ENCODE measurements at places on chromosomes 4 and X.

- DNase-seq, result no peak
Observed at GRCh38 chr4:2723751-2724150, 32.4 kb downstream of the TNIP2 start.

- DNase-seq, result peak; percentile 70
Observed at GRCh38 chrX:15686818-15687685, 22.4 kb upstream of the CLTRN start.

DNA sequence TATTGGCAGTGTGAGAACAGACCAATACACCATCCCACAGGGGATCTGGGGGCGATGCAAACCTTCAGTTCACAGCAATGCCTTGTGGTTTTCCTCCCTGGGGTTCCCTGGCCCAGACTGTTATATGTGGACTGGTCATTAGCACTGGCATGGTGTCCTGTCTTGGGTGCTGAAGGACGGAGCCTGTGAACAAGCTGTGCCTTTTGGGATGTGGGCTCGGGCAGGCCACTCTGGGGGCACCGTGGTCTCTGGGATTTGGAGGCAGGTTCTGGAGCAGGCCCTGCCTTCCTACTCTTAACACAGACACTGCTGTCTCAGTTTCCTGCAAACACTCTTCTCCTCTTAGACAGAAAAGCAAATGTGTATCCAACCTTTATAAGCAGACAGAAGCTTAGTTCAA, 93.0 kb upstream of the ADRA2C start:
- DNase-seq, result no peak

DNA sequence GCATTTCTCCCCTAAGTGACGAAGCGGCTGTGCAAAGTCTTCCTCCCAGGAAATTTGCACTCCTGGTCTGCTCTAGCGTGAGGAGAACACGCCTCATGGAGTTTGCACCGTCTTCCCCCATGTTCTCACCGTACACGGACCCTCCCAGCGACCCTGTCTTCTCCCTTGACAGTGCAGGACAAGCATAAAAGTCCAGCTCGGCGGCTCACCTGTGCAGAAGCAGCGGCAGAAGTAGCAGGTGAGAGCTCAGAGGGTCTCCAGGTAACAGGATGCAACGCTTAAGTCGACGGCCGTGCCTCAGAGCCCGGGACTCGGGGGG, 314 bp downstream of the P2RY8 start:
- DNase-seq, result peak; percentile 50

- DNase-seq, result no peak
Observed at GRCh38 chr4:12286351-12286750, 857.7 kb upstream of the HS3ST1 start.

- DNase-seq, result peak; percentile 84
Observed at GRCh38 chr4:158121161-158121579, 51.7 kb downstream of the GASK1B start.

GRCh38 chrX:25383196-25383595, 367.4 kb upstream of the ARX start:
- DNase-seq, result no peak

- peak; percentile 61 for DNase-seq
Observed at GRCh38 chr4:101527188-101527587, 179.9 kb upstream of the PPP3CA start.

DNA sequence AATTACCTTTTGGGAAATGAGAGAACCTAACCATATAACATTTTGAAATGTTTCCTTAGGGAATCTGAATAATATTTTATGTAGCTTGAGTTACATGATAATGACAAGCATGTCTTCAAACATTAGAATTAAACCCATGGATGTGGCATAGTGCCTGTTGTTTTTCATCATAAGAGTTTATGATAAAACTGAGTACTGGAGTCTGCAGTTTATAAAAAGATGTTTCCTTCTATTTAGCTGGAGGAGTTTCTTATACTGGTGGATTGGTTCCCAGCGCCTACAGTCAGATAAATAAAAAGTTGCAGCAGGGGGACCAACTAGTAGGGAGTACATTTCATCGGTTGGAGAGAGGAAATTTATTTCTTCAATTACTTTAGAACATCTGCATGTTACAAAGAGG, 70.1 kb upstream of the PCDH18 start:
- no peak for DNase-seq

DNA sequence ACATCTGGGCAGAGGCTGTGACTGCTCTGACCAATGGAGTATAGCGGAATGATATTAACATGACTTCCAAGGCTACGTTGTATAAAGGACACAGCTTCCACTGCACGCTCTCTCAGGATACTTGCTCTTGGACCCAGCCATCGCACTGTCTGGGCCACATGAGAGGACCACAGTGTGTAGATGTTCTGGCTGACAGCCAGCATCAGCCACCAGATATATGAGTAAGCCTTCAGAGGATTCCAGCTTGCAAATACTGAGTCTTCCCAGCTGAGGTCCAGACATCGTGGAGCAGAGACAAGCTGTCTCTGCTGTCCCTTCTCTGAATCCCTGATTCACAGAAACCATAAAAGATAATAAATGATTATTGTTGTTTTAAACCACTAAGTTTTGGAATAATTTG, 146.8 kb upstream of the USP9X start:
- no peak for DNase-seq

DNA sequence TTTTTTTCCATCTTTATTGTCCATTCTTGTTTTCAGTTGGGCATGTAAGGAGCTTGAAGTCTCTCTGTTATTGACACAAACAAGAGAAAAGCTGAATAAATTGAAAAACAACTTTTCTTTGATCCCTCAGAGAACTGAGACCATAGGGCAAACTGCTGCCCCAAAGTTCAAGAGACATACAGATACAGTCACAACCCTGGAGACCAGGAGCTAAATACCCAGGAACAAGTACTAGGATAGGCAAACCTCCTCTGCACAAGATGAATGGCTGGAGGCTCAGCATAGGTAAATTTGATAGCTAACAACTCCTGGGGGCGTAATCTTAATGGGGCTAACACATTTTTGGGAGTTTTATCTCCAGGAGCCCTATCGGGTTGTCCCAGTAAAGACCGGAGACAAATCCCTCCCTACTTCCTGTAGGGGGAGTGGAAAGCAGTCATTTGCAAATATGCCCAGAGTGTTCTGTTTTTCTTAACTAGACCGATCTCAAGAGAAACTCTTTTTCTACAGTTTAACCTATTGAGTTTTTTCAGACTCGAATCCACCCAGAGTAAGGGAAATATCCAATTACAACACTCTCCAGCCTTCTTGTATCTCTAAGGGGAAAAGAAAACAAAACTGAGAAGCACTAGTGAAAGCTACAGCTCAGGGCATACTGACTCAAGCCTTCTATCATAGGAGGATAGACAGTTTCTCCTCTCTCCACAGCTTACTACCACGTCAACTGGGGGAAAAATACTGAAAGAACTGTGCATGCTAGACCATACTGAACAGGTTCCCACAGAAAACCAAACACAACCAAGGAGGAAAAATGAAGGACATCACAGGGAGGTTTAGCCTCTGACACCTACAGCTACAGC, 23.1 kb downstream of the MAGEA8 start:
- DNase-seq, result peak; percentile 20

DNA sequence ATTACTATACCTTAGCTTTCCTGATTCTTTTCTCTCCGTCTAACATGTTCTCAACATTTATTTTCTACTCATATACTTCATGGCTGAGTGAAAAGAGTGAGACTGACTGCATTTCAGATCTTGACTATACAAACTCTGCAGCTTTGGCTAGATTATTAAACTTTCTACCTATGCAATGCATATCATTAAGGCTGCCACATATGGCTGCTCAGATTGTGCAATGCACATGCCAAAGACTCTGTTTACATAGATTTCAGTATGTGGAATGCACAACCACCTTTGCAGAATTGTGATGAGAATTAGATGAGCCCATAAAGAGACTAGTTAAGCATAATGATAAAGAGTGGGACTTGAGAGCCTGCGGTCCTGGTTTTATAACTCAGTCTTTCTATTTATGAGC, 196.5 kb downstream of the BMPR1B start:
- DNase-seq, result no peak

DNA sequence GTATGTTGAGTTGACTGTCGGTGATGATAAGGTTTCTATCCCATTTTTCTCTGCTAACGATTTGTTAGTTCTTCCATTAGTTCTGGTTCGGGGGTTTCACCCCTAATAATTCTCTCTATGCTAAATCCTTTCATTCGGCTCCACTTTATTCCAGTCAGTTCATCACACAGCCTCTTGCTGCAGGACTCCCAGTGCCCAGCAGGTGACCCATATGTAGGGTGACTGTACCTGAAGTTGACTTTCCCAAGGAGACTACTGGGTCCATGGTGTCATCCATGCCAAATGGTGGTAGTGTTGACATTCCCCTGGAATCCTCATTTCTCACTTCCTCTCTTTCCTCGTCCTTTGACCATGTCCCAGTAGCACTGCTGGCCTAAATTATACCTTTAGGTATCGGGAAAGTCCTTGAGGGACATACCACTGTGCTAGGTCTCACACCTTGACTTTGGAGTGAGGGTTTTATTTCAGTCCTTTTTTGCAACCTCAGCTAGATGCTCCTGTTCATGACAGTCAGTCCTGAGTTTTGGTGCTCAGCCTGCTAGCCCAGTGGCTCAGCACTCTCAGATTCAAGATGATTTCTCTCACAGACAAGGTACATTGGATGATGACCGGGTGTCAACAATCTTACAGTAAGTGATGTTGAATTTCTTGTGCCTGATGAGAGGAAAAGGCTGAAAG, 105.1 kb upstream of the ARHGAP24 start:
- no peak for DNase-seq

GRCh38 chr4:7932287-7932686, 7.4 kb downstream of the AFAP1 start:
- DNase-seq, result no peak

GRCh38 chr4:6028168-6028567, 9.9 kb upstream of the C4orf50 start:
- DNase-seq, result no peak

GRCh38 chr4:159103384-159103990, 608 bp downstream of the RAPGEF2 start:
- DNase-seq, result peak; percentile 74

- peak; percentile 77 for DNase-seq
Observed at GRCh38 chr4:36292556-36293188, 11.3 kb downstream of the DTHD1 start.

DNA sequence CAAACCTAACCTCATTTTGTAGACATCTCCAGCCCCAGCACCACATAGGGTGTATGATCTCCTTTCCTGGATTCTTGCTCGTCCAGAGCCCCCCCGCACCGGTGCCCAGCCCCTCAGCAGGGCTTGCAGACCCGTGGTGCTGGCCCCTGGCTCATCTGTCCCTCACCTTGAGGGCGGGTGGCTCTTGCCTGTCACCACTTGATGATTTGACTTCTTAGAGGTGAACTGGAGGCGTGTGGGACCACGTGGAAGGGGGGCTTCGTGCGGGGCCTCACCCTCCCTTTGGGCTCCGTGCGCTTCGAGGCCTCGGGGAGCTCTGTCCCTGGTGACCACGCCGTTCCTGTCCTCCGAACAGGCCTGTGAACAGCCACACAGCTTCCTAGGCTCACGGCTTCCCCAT, 15.5 kb downstream of the UVSSA start:
- DNase-seq, result no peak

DNA sequence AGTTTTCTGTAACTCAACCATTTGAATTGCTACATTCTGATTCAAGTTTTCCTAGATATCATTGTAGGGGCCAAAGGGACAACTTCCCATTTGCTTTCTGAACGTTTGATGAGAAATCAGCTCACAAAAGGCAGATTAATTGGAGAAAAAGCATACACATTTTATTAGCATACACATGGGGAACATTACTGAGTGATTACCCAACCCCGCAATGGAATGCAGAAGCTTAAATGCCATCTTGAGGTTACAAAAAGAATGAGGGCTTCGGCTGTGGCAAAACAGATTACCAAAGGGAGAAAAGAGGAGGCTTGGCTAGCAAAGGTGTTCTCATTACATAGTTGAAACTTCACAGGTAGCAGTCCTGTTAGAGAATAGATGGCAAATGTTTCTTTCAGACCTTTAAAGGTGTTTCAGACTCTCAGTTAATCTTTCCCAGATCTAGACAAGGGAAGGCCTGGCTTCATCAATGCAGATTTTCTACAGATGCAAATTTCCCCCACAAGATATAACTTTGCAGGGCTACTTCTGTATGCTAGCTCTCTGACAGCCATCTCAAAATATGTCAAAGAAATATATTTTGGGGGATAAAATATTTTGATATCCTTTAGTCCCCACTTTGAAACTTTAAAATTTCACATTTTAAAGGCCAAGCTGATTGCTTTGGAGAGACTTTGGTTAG, 26.5 kb upstream of the HERC6 start:
- DNase-seq, result no peak

GRCh38 chr4:101956068-101956825, 165.7 kb downstream of the BANK1 start:
- DNase-seq, result no peak

GRCh38 chr4:84856468-84857049, 109.9 kb downstream of the WDFY3 start:
- no peak for DNase-seq

GRCh38 chrX:12693754-12694153, 97.5 kb upstream of the PRPS2 start:
- no peak for DNase-seq

DNA sequence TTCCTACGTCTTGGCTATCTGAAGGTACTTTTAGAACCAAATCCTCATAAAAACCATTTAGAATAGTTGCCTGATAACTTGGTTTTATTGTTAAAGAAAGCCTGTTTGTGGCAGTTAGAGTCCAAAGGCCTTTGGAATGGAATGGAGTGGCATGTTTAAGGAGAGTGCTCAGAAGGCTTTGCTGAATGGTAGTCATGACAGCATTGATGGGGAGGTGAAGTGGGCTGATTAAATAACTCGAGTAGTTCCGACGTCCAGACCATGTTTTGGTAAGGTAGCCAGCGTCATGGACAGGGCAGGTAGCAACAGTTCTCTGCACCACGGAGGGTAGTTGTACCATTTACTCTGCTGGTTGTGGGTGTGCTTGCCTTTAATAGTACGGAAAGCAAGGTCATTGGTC, 86.3 kb upstream of the CLDN34 start:
- DNase-seq, result no peak

DNA sequence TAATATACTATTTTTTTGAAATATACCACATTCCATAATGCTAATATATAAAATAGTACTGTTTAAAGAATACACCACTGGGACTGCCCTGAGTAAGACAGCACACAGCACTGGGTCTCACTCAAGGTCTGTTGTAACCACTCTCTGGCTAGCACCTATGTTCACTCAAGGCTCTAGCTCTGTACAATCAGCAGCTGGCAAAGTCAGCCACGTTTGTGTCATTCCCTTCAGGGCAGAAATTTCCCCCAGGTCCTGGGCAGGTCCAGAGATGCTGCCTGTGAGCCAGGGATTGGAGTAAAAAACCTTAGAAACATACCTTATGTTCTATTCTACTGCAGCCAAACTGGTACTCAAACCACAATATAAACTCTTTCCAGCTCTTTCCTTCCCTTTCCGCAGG, 1160.2 kb upstream of the ADGRL3 start:
- DNase-seq, result no peak

GRCh38 chr4:168584321-168584771, 87.5 kb downstream of the PALLD start:
- DNase-seq, result no peak

GRCh38 chr4:152024881-152025280, 264.1 kb upstream of the GATB start:
- no peak for DNase-seq

DNA sequence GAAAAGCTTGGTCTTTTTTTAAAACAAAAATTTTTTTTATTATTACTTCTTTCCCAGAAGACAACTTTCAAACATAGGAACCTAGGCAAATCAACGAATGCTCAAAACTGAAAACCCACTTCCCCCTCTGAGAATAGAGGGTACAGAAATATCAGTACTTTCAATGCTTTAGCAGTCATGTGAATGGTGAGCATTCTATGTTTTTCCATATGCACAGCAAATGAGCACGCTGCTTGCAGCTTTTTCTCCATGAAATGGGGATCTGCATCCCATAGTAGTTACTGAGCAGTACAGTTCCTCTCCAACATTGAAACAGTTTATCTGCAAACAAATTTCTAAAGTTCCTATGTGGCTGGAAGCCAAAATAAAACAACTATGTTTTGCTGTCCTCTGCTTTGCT, 108.4 kb upstream of the BMP2K start:
- no peak for DNase-seq

Measured in suppressor macrophage treated with lipopolysaccharide for 1 hour (primary cell).